ENCODE measurements at places on chromosomes 6 and 20. TPM values are rescaled to one million over a fixed set of nuclear protein-coding genes. Genes with fewer than 3 reads are reported as not detected.

The RBPJL gene
- not detected for polyA plus RNA-seq

The BHLHE23 gene
- not detected for polyA plus RNA-seq

The ZSCAN23 gene
- polyA plus RNA-seq, result not detected

The FAM209B gene
- polyA plus RNA-seq, result 0.40 TPM

The SERPINB1 gene
- 36.5 TPM for polyA plus RNA-seq

The OPRL1 gene
- 0.14 TPM for polyA plus RNA-seq

The KCNK5 gene
- 0.02 TPM for polyA plus RNA-seq

The PBOV1 gene
- polyA plus RNA-seq, result not detected
